ENCODE measurements at places on chromosomes 16 and 17. TPM values are rescaled to one million over a fixed set of nuclear protein-coding genes. Genes with fewer than 3 reads are reported as not detected.

- no peak for DNase-seq
These were observed 40.5 kb upstream of the KLHDC4 start for GRCh38 chr16:87806261-87806640.

GRCh38 chr17:57766318-57766943, 21.3 kb upstream of the CCDC182 start:
- no peak for DNase-seq

DNA sequence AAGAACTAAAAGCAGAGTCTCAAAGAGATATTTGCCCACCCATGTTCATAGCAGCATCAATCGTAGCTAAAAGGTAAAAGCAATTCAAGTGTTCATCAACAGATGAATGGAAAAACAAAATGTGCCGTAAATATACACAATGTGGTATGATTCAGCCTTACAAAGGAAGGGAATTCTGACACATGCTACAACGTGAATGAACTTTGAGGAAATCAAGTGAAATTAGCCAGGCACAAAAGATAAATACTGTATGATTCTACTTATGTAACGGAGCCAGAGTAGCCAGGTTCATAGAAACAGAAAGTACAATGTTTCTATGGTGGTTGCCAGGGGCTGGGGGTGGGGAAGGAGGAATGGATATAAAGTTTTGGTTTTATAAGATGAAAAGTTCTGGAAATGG, 57.8 kb upstream of the IL34 start:
- DNase-seq = peak; percentile 94

Gene RND2
- total RNA-seq = 0.20 TPM

DNA sequence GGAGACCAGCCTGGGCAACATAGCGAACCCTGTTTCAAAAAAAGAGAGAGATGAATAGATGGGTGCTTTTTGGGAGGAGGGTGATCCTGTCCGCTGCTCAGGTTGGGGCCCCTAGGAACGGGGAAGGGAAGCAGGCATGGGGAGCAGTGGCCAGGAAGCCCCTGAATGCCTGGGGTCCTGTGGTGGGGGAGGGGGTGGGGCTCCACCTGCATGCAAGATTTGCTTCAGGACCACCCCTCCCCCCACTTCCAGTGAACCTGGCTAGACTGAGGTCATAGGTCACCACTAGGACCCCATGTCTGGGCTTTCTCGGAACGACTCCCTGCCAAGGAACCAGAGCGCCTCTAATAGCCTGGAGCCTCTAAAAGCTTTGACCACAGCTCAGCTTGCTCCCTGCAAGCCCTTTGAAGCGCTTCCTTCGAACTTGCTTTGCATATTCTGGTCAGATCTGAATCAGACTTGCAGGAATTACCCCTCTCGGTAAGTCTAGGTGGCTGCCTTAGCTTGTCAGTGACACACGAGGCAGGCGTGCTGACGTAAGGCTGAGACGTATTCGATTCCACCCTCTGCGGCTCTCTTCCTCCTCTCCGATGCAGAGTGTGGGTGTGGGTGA, 3.7 kb downstream of the SOCS3 start:
- peak; percentile 57 for DNase-seq

DNA sequence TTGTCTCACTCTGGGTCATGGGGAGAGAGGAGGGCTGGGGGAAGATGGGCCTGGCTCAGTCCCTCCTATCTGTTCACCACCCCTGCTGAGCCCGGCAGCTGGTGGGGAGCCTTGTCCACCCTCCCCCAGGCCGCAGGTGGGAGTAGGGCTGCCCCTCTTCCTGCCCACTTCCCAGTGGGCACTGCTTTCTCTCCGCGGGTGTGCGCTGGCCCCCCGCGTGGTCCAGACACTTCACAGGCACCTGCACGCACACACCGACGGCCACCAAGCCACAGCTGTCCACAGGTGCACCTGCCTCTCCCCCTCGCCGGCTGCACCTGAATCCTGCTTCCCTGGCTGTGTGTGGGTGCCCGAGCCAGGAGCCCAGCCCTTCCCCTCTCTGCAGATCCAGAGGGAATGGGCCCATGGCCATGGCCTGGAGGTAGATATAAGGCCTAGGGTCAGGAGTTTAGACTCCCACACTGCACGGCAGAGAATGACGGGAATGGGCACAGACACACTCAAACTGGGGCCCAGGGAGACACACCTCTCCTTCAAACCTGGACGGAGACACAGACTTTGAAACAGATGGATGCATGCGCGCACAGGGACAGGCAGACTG, 2.0 kb downstream of the NHERF2 start:
- no peak for DNase-seq

- no peak for DNase-seq
These were observed 76.4 kb downstream of the CNGB1 start for GRCh38 chr16:57894390-57895080.

Gene TBC1D28
- not detected for total RNA-seq

DNA sequence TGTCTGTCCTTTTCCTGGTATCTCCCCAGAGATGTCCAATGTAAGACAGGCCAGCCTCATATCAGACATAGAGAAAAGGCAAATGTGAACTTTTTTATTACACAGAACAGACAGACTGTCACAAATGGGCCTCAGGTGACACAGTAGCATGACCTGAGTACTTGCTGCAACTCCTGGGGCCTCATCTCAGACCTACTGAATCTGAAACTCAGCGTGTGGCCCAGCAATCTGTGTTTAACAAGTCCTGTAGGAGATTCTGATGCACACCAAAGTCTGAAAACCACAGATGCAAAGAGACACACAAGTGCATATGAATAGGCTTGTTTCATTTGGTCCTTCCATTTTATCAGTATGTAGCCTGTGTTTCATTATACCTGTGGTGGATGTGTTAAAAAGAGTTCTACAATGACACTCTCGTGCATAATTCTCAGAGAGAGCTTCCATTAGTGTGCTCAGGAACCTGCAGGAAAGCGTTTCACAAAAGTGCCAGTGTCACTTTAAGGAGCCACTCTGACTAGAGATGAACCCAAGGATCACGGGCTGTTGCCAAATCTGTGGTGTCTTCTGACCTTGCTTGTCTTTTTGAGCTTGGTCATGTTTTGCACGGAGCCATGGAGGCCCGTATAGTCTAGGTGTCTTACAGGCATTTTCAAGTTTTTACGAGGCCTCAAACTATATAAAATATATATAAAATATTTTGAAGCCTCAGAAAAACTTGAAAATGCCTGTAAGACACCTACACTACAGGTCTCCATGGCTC, 33.8 kb upstream of the NF1 start:
- DNase-seq = no peak

- no peak for DNase-seq
These were observed 17.4 kb downstream of the MMP15 start for GRCh38 chr16:58042886-58043515.

Gene NDUFB10
- total RNA-seq = 126 TPM

Gene KRT17
- total RNA-seq = not detected

GRCh38 chr17:69066482-69066881, 5.8 kb upstream of the ABCA9 start:
- DNase-seq = no peak

GRCh38 chr17:79066963-79067362, 7.7 kb upstream of the ENGASE start:
- DNase-seq = no peak

Gene CTRB1
- not detected for total RNA-seq

GRCh38 chr17:5630434-5630833, 46.1 kb upstream of the NLRP1 start:
- DNase-seq = peak; percentile 85

Gene ADORA2B
- 5.4 TPM for total RNA-seq

- peak; percentile 57 for DNase-seq
These were observed 6.3 kb upstream of the XAF1 start for GRCh38 chr17:6749519-6749918.

DNA sequence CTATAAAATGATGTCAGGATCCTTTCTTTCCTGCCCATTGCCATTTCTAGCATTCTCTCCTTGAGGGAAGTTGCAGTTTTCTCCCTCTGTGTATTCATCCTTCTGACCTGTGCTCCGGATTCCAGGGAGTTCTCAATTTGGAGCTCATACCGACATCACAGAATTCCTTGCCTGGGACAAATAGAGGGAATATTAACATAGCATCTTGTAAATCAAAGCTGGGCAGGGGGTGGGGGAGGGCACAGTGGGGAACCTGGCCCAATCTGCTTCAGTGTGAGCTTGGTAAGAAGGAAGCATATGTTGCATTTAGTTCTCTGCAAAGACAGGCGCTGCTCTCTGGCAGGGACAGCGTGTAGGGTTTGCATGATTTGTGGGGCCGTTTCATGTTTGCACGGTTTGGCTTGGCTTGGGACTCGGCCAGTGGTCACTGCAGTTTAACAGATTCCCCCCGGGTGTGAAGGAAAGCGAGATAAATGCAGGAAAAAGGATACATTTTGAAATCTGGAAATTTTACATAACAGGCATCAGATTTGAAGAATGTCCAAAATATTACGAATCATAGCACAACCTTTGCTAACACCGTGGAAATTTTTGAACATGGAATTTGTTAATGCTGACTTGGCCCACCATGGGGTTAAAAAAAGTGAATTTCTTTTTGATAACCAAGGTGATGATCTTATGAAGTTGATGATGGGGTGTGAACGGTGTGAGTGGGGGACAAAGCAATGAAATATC, 178.0 kb downstream of the WWOX start:
- DNase-seq = no peak

DNA sequence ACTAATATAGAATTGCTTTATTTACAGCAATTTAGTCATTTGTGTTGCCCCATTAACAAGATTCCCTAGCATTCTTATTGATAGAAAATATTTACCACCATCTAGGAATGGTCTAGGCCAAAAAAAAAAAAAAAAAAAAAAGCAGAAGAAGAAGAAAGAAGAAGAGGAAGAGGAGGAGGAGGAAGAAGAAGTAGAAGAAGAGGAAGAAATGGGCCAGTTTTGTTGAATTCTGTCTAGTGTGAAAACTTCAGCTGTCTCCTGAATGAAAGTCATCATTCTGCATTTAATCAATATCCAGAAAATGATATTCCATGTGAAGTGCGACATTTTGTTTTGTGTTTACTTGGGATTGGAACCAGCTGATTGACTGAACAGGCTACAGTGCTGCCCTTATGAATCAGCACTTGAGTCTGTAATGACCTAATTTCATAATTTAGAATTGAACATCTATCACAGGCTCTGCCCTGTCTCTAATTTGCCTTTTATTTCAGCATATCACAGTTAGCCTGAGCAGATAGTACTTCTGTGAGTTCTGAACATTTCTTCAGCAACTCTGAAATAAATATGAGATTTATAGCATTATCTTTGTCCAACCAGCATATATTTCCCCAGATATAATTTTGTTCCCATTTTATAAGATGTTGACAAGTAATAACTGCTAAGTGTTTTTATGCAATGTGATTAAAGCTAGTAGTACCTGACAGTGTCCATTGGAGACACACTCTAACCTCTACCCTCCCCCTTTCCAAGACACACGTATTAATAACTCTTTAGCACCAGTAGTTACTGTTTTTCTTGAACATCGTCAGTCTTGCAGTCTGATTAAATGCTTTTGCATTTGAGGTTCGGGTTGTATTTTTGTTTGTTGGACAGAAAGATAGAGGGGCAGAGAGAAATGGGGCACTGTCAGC, 5.9 kb downstream of the ANKFN1 start:
- no peak for DNase-seq

Gene MFAP4
- under 0.01 TPM for total RNA-seq

- no peak for DNase-seq
These were observed 2.3 kb upstream of the PAQR4 start for GRCh38 chr16:2966808-2967191.

- peak; percentile 24 for DNase-seq
These were observed 361.0 kb downstream of the CDH13 start for GRCh38 chr16:82987767-82988166.

Gene MSLN
- 0.20 TPM for total RNA-seq

DNA sequence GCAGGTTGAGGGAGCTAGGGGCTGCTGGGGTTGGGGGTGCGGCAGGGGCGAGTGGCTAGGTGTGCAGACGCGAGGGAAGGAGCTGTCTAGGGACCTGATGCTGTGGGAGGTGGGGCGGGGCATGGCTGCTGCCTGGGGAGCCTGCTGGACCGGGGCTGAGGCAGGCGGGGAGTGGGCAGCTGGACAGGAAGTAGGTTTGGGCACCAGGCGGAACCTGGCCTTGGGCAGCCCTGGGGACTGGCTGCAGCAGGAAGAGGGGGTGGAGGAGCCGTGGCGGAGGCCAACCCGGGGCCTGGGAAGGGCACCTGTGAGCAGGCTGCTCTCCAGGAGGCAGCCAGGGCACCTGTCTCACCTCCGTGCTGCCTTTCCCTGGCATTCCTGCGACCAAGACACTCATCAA, 5.9 kb upstream of the DNASE1L2 start:
- no peak for DNase-seq

- DNase-seq = peak; percentile 32
These were observed 29.3 kb downstream of the AKAP10 start for GRCh38 chr17:19948116-19948943.

Gene CHST5
- not detected for total RNA-seq

GRCh38 chr17:34435182-34435928, 72.3 kb upstream of the CCL1 start:
- no peak for DNase-seq

GRCh38 chr17:72373910-72374741, 253.3 kb downstream of the SOX9 start:
- no peak for DNase-seq

GRCh38 chr17:19411631-19412030, 599 bp downstream of the RNF112 start:
- no peak for DNase-seq

- no peak for DNase-seq
These were observed 146.7 kb downstream of the RAB11FIP4 start for GRCh38 chr17:31538080-31538762.

Gene BRICD5
- 0.44 TPM for total RNA-seq

Gene ZNF469
- 0.44 TPM for total RNA-seq

- DNase-seq = no peak
These were observed 1.6 kb downstream of the TMC8 start for GRCh38 chr17:78132084-78132676.

DNA sequence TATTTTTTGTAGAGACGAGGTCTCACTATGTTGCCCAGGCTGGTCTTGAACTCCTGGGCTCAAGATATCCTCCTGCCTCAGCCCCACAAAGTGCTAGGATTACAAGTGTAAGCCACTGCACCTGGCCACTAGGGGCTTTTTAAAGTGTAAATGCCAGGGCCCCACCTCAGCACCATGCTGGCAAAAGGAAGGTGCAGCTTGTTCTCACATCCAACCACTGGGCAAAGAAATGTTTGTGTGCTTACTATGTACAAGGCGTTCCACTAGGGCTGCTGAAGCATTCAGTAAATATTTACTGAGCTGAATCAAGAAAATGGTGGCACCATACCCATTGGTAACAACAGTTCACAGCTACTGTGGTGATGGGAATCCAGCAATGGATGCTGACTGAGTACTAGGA, 22.6 kb downstream of the COG1 start:
- DNase-seq = no peak

GRCh38 chr16:67207249-67208091, 8.5 kb downstream of the ELMO3 start:
- no peak for DNase-seq

- peak; percentile 93 for DNase-seq
These were observed 105.8 kb downstream of the NOG start for GRCh38 chr17:56699186-56699894.

Gene SYT17
- total RNA-seq = 4.4 TPM

- no peak for DNase-seq
These were observed 171.2 kb downstream of the WSCD1 start for GRCh38 chr17:6241381-6241780.

DNA sequence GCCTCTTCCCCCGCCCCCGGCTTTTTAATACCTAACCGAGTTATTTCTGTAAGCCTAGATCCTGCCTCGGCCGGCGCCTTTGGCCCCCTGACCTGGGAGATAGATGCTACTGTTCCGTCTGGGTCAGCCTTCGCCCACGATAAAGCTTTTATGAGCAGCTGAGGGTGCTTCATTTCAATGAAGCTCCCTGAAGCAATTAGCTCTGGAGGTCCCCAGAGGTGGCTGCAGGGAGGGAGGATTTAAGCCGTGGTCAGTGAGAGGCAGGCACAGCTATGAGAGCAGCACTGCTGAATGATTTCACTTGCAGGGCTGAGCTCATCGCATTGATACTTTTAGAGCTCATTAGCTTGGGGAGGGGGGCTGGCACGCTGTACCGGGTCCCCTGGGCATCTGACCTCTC, 89.4 kb downstream of the RPA1 start:
- DNase-seq = no peak
